ENCODE measurements at places on chromosomes 1 and 21.

DNA sequence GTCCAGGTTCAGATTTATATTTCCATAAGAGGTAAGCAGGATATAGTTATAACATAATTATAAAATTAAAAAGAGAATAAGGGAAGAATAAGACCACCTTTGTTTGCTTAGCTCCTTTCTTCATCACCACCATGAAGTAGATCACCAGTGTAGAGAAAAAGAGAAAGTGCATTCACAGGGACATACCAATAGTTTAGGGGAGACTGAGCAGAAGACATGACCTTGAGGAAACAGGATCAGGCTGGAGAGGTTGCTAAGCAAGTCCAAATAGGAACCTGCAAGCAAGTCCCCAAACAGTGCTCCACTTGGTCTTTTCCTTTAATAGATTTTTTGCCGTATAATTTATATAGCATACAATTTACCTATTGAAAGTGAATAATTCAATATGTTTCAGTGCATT, 63.0 kb downstream of the KCNT2 start:
- DNase-seq: no peak

GRCh38 chr1:66351478-66351877, 182.5 kb upstream of the SGIP1 start:
- peak; percentile 87 for DNase-seq

- peak; percentile 97 for DNase-seq
These were observed 43.0 kb downstream of the SLC9A1 start for GRCh38 chr1:27111626-27112573.

DNA sequence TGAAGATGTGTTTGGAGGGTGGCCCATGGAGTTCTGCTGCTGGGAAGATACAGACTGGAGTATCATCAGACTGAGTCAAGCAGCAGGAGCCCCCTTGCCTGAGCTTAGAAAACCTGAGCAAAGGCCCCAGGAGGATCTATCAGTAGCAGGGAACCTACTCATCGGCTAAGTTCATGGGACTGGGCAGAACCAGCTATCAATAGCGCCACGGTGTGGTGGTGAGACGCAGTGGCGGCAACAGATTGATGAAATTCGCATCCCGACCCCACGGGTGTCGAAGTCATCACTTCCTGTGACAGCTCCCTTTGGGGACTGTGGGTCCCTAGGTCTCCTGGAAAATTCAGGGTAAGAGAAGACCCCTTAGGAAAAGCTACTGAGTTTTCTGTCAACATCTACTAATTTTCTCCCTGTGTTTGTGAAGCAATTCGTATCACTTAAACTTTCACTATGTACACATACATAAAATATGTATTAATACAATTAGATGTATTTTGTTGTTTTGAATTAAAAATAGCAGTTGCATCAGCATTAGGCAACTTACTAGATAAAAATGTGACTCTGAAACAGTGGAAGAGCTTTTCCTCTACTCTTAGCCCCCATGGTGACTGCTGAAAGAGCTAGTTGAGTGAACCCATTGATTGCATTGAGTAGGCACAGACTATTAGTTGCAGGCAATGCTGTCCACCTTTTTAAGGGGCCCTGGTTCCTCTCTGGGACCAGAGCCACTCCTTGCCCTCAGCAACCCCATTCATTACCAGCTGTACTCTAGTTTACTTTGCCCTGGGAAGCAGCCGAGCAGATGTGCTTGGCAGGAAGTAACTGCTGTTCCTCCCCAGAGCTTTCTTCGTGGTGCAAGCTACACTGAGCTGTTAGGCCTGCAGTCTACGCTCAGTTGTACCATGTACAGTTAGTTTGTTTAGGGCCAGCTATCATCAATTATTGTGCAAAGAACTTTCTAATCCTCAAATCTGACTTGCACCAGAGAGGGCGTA, 7.3 kb upstream of the CACNA1S start:
- peak; percentile 59 for DNase-seq

GRCh38 chr1:156025876-156026275, 5.1 kb upstream of the SSR2 start:
- peak; percentile 55 for DNase-seq

- no peak for DNase-seq
These were observed 89.5 kb upstream of the KCTD3 start for GRCh38 chr1:215477632-215478031.

DNA sequence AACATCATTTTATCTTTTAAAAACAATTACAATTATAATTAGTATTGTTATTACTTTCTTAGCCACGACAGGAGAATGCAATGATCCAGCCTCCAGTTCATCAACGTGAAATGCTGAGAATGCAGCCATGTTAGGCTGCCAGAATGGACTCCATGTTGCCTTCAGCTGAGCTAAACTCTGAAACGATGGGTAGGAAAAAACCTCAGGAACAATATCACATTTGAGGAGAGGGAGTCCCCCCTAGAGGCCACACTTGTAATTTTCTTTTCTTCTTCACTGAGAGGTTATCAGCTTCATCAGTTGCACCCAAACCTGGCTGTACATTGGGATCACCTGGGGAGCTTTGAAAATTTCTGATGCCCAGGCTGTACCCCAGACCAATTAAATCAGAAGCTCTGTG, 34.6 kb upstream of the DNAH14 start:
- peak; percentile 3 for DNase-seq

DNA sequence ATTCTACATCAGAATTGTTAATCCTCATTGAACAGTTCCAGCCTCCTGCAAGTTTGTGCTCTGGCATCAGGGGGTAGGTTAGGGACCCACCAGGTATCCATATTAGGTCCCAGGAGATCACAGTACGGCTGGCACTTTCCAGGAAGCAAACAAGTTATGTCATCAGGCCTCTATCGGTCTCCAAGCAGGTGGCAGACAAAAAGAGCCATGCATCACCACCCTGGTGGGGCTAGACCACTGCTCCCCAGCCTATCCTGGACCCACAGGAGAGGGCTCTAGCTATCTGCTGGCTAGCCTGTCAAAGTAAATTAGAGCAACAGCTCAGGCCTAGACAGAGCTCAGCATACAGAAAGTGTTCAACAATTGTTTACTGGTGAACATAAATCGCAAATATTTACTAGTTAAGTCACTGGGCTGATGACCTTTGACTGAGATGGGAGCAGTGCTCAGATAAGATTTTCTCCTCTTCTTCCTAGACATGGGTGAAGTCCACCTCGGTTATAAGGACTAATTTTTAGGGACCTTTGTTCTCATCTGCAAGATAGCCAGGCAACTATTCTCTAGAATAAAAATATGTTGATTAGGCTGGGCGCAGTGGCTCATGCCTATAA, 6.4 kb downstream of the NUAK2 start:
- no peak for DNase-seq

DNA sequence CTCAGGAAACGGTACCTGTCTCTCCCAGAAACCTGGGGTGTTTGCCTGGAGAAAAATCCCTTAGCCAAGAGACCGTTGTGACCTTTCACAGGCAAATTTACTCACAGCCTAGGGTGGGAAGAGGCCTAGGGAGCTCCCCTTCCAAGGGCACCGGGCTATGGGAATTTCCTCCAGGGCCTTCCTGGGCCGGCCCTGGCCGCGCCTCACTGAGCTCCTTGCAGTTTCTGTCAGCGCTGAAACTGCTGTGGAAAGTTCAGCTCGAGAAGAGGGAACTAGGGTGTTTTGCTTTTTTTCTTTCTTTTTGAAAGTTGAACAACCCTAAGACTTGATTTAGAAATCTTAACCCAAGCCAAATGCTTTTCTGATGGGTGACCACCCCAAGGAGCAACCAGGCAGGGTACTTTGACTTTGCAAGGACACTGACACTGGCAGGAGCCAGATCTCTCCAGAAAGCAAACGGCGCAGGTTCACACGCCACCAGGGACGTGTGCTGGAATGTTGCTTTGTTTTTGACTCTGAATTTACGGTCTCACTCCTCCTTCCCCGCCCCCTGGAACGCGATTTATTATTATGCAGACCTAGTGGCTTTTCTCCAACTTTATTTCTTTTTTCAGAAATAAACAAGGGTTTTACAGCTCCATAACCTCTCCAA, 229.6 kb upstream of the JUN start:
- DNase-seq: peak; percentile 94

DNA sequence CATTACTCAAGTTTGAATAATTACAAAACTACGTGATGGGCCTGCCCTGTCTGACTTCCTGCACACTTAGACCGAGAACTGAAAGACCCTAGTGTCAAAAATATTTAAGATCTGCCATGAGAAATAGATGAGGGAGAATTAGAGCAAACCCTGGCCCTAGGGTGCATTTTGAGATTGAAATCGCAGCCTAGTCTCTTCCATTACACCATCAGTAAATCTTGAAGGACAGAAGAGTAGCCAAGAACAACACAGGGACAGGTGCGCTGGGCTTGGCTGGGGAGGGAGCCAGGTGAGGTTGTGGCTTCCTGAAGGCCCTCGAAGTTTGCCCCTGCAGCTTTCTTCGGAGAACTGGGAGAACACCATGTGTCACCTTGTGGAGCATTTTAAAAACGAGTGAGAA, 36.7 kb upstream of the KIF26B start:
- no peak for DNase-seq

DNA sequence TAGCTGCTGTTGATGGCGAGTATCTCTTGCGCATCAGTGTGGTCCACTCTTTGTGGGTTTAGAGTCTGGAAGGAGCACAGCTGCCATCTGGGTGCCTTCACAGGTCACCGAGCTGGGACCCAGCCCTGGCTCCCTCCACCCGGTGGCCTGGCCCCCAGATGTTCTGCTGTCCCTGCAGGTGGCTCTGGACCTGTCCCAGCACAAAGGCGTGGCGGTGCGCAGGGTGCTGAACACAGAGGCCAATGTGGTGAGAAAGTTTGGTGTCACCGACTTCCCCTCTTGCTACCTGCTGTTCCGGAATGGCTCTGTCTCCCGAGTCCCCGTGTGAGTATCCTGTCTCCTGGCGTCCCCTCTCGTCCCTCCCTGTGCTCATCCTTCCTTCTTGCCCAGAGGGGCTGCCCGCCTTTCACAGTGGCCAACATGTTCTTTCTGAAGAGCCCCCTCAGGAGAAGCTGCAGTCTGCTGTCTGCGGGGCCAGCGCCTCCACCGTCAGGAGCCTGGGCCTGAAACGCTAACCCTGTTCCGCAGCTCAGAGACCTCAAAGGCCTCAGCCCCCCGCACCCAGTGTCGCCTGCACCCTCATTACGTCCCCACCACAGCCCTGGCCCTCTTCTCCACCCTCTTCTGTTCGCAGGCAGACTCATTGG, 27.4 kb downstream of the QSOX1 start:
- DNase-seq: no peak

DNA sequence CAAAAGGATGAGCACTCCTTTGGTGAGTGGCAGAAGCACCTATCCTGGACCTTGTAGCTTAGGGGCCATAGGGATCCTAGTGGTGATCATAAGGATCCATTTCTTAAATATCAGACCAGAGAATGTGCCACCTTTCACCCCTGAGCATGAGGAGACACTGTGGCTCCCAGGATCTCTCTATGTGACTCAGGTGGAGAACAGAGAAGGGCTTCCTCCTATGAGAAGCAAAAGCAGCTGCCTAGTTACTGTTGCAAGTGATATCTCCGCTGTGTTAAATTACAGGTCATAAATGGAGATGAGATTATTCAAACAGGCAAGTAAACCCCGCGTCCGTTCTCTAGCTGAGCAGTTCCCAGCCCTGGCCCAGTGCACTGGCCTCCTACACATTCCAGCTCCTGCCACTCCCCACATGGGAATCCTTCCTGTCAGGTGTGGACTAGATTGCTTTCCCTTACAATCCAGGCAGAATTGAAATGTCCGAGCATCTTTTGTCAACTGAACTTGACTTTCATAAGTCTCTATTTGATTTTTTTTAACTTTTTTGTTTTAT, 26.3 kb downstream of the CLEC20A start:
- no peak for DNase-seq

DNA sequence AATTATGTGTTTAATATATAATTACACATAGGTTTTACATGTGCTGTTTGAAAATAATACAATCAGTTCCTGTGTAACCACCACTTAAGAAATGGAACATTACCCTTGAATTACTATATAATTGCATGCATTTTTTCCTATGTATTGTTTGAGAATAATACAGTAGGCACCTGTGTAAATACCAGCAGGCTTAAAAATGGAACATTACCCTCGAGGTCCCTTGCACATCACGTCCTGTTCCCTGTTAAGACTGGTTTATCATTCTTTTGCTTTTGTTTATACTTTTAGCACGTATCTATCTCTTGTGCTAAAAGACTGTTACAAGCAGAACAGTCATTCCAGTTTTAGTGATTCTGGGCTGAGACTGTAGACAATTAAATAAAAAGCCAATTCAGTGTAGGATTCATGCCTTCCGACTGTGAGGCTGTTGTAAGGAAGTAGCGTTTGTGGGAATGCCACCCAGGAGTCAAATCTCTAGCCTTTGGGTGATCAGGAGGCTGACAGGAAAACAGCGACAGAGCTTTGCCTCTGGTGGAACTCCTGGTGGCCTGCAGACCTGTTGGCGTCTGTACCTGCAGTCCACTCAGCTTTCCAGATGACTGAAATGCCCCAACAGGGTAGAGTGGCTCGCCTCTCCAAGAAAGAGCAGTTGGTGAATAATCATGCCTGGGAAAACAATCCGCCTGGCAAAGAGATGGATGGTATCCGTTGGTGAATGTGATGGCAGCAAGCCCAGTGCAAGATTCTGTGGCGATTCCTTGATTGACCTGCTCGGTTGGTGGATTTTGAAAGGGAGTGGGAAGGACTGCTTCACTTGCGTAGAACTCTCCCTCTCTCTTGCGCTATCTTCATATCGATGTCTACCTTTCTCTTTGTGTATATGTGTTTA, 58.0 kb downstream of the DISC1 start:
- no peak for DNase-seq

DNA sequence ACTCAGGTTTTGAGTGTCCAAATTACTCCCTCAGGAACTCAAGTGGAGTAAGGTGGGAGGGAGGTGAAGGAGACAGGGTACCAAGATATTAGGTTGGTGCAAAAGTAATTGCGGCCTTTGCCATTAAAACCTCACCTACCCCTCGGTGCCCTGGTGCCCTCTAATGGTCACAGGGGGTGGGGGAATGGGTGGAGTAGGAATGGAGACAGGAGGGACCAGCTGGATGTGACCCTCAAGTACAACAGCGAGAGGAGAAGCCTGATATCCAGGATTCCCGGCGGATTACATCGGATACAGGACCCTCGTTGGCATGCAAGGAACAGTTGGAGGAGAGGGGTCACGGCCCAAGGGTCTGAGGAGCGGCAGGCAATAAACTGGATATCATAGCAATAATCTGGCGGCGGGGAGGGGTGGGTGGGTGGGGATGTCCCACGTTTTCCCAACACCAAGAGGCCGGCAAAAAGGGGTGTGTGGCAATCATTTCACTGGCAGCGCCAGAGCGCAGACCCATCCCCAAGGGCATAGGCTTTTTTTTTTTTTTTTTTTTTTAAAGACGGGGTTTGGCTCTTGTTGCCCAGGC, 4.3 kb upstream of the ZBTB7B start:
- DNase-seq: no peak

- DNase-seq: no peak
These were observed 69.2 kb downstream of the MATN1 start for GRCh38 chr1:30654188-30654587.
